Cortex of kidney (tissue), 1 donor: ENCODE measurements at places on chromosomes 11 and 22.

GRCh38 chr22:31947296-31947695 is 3.0 kb downstream of the YWHAH start:
- no peak for DNase-seq

GRCh38 chr11:127890030-127890615 is 697.2 kb downstream of the ETS1 start:
- no peak for DNase-seq

GRCh38 chr11:115333949-115334348 is 170.3 kb downstream of the CADM1 start:
- DNase-seq: no peak

DNA sequence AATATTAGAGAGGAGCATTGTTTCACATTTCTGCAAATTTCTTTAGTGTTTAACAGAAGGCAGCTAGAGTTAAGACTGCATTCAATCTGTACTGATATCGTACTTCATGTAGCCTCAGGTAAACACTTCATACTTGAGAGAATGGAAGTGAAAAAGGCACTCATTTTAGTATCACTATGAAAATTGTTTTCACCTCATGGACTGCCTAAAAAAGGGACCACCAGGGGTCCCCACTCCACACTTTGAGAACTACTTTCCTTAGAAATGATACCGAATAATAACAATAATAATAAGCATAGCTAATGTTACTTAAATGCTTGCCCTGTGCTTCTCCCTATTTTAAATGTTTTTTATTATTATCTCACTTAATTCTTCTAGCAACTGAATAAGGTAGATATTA is 95.1 kb downstream of the BLID start:
- DNase-seq: no peak

- no peak for DNase-seq
Observed at GRCh38 chr22:25143156-25144076, 56.2 kb upstream of the CRYBB3 start.

DNA sequence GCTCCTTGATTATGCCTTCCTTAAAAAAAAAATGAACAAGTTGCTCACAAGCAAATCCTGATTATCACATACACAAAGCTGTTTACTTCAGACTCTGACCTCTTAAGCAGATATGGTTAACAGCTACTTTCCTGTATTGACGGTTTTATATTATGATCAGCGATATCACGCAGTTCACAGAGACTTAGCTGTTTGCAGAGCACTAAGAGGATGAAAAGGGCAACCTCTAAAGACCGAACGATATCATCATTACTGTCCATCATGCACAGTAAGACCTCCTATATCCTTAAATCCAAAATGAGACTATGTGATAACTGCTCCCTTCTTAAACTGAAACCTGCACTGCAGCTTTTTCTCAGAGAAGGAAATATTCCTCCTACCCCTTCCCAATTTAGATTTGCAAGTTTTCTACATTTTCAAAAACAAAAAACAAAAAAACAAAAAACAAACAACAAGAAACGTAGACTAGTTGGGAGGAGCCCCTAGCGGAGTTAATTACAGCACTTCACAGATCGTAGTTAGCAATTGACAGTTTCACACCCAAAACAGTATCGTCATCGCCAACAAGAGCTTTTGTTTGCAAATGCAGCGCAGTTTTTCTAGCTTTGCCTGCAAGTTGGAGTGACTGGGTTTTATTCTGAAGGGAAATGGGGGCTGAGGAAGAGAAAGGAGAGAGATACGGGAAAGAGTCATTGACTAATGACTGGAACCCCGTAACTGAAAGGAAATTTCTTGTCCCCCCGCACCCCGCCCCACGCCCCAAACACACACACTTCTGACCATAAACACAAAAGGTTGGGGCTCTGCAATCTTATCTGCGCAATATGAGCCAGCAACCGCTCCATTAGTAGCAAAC is 1.2 kb downstream of the DDX6 start:
- no peak for DNase-seq

DNA sequence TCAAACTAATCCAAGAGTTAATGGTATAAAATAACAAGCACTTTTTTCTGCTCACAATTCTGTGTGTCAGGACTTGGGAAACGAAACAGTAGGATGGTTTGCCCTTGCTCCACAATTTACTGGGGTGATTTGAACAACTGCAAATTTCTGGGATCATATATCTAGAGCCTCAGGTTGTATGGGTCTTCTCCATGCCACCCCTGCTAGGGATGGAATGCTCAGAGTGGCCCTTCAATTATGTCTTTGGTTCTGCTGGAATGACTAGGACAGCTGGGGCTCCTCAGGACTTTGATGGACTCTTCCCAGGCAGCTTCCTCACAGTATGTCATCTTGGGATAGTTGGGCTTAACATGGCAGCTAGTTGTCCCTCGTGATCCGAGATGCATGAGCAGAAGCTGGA is 223.0 kb upstream of the ANO5 start:
- no peak for DNase-seq

- no peak for DNase-seq
Observed at GRCh38 chr22:17350292-17350691, 19.0 kb upstream of the CECR2 start.

DNA sequence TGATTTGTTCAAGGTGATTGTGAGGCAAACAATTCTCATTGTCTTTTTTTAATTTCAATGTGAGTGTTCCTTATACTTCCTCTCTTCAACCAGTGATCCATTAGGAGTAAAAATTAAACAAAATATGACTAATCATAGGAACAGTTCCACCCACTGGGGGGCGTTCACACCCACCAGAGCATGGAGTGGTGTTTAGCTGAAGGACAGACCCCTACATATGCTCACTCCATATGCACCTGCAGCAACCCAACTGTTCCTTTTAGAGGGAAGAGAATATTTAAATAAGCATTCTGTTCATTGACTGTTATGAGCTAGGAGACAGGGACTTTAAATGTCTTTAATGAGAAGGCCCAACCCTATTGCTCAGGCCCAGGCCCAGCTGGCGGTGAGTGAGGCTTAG is 78.7 kb upstream of the DRD2 start:
- DNase-seq: no peak

DNA sequence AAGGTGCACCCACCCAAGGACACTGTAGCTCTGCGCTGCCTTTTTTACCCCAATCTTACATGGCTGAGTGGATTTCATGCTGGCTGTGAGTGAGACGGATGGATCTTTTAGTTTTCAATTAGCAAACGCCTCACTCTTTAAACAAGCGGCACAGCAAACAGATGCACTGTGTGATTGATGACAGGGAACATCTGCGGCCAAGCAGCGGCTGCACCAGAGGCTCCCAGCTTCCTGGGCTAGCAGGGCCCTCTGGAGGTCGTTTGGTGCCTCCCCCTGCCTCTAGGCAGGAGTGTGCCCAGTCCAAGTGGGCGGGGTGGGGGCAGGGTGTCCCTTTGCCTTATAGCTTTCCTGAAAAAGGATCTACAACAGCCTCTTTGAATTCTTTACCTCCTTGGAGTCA is 2.1 kb upstream of the DRD2 start:
- DNase-seq: no peak

DNA sequence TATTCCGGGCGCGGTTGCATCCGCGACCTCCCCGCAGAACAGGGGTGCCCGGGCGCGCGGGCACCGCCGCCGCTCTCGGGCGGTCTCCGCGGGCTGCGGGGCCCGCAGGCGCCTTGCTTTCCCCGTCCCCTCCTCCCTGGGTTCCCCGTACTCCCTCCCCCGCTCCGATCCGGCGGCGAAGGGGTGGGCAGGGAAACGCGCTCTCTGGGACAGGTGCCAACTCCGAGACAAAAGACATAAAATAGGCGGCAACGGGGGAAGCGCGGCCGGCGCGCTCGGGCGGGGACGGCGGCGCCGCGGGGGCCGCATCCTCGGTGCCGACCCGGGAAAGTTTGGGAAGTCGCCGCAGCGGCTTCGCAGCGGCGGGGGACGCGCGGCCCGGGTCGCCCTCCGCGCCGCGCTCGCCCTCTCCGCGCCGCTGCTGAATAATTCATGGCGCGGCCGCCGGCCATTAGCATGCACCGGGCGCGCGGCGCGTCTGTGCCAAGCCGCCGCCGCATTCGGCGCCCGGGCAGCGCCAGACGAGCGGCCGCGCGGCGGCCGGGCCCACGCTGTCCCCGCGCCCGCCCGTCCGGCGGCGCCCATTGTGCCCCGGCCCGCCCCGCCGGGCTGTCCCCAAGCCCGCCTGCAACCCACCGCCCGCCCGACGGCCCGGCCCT is 78.7 kb upstream of the PPARA start:
- DNase-seq: no peak

DNA sequence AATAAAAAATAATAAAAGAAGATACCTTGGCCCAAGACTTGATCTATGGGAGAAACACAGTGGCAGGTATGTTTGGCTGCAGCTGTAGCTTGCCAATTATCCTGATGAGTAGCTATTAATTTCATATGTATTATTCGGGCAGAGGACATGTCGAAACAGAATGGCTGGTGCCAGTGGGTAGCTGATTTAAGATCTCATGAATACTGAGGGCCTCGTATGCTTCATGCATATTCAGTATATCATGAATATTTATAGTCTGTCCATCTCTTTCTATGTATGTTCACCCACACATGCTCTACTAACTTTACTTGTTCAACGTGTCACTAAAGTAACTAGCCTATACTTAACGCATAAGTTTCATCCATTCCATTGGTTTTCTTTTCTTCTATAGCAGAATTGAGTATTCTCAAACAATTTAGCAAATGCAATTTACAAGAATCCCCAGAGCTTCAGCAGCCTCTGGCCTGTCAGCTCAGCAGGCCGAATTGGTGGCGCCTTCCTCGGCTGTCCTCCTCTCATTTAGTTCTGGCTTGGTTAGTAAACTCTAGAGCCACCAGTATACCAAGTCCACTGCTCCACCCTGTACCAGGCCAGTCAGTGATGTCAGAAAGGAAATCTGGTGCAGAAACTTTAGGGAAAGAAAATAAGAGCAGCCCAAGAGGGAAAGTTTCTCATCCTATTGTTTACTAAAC is 17.9 kb downstream of the ART5 start:
- DNase-seq: no peak

GRCh38 chr22:42388130-42388797 is 43.9 kb downstream of the NFAM1 start:
- DNase-seq: no peak

- DNase-seq: no peak
Observed at GRCh38 chr11:126281666-126282175, 1.2 kb upstream of the TIRAP start.

DNA sequence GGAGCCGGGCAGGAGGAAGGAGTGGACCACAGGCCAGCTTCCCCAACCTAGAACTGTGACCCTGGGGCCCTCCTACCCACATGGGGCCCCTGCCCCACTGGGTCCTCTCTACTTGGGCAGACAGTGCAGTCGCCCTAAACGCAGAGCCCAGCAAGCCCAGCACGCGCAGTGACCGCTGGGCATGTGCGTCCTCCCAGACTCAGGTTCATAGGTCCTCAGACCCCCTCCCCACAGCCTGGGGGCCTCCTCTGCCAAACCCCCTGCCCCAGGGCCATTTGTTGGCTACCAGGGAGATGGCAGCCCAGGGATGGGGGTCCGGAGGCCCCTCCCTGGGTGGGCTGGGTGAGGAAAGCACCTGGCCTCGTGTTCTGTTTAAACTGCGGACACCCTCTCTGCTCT is 23.9 kb downstream of the RTN4R start:
- DNase-seq: no peak

GRCh38 chr11:131195661-131196517 is 174.5 kb upstream of the NTM start:
- DNase-seq: no peak

GRCh38 chr11:28636033-28636432 is 527.8 kb downstream of the METTL15 start:
- DNase-seq: no peak

DNA sequence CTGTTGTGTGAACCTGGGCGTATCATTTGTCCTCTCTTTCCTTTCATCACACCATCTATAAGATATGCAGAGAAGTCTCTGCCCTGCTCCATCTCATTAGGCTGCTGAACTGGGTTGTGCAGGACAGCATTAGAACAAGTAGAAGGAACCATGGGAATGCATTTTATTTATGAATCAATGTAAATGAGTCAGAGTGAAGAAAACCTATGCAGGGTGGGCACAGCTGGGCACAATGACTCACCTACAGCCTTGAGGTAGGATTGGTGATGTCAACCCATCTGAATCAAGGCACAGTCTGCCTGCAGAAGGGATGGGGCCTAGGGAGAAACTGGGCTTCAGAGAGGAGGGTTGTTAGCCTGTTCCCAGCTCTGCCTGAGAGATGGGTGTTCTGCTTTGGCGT is 123.4 kb downstream of the CSNK2A3 start:
- no peak for DNase-seq

DNA sequence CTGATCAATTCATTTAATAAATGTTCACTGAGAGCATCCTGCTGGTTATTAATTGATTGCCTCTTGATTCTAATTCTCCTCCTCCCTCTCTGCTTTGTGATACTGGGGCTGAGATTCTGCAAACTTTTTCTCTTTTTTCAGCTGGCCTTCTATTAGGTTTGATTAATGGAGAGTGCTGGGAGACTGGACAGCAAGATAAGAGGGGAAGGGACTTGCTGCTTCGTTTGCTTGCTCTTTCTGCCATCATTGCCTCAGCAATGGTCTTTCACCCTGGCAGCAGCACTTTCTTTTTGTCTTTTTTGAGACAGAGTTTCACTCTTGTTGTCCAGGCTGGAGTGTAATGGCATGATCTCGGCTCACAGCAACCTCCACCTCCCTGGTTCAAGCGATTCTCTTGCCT is 7.1 kb downstream of the DNHD1 start:
- no peak for DNase-seq

DNA sequence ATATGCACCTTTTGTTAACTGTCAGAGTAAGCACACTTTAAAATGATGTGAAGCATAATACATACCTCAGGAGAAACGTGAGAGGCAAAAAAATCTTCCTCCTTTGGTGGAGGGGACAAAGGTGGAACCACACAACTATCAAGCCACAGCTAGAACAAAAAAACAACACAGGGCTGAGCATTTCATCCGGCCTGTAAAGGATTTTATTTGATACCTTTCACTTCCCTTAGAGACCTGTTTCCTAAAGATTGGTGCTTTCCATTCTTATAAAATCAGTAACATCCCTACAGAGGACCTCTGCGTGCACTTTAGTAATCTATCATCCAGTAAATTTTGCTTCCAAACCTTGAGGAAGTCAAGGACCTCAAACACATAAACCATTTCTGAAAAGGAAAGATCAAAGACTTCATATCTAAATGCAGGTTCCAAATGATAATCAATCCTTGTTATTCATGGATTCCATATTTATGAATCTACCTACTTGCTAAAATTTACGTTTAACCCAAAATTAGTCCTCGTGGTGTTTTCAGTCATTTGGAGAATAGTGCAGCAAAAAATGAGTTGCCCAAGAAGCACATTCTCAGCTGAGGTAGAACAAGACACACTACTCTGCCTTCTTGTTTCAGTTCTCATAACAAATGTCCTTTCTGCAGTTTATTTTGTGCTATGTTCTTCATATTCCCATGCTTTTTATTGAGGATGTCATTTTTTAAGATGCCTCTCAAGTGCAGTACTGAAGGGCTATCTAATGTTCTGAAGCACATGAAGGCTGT is 22.7 kb downstream of the ARFGAP3 start:
- DNase-seq: no peak

- no peak for DNase-seq
Observed at GRCh38 chr11:19740586-19740985, 27.9 kb downstream of the NAV2 start.

DNA sequence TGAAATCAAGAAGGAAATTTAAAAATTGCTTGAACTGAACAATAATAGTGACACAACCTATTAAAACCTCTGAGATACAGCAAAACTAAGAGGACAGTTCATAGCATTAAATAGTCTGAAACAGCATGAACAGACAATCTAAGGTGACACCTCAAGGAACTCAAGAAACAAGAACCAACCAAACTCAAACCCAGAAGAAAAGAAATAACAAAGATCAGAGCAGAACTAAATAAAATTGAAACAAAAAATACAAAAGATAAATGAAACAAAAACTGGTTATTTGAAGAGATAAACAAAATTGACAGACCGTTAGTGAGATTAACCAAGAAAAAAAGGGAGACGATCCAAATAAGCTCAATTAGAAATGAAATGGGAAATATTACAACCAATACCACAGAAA is 122.8 kb upstream of the TOP3B start:
- no peak for DNase-seq
